ENCODE measurements at places on chromosomes 4 and X.
A peak's percentile ranks its signal among the peaks of the same experiment; 100 is the strongest.

- no peak for DNase-seq
These were observed 20.4 kb downstream of the PIN4 start for GRCh38 chrX:72201836-72202536.

DNA sequence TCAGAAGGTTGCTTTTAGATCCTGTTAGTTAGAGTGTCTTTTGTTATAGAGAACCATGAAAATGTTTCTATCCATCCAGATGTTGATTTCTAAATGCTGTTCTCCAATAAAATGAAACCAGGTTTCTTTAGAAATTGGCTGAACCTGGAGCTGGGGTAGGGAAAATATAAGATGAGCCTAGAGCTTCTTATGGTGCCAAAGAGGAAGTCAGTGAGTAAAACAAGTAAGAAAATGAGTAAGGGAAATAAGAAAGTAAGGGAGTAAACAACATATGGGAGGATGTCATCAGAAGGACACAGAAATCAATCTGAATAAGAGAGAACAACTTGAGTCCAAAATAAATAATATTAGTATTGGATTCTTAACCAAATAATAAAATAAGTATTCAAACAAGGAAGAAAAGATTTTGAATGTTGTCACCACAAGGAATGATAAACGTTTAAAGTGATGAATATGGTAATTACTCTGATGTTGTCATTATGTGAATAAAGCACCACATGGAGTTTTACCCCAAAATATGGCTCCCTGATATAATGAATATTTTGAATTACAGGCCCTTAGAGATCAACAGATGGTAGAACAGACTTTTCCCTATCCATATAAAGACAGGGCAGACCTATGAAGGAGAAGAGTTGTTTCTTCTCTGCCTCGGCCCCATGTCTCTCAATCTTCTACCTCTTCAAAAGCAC lies 506.1 kb downstream of the IL15 start:
- DNase-seq = no peak

DNA sequence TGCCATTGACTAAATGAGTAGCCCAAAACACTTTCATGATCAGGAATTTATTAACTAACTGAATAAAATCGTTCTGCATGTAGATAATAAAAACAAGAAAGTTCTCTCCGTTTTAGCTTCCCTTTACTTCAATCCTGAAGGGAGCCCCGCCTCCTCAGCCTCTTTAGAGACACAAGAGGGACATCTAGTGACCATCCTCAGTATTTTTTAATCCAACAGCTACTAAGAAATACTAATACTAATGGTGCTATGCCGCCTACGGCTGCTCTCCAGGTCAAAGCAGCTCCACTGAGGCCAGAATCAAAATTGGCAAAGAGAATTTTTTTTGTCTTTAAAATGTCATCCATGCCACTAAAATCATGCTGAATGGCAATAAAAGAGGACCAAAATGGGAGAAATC lies 3.2 kb upstream of the PCDH19 start:
- no peak for DNase-seq

GRCh38 chr4:173264684-173265185 lies 69.4 kb downstream of the HMGB2 start:
- DNase-seq = peak; percentile 31

GRCh38 chr4:59629348-59629747 lies 1570.8 kb upstream of the ADGRL3 start:
- DNase-seq = no peak

GRCh38 chrX:110403441-110404238 lies 45.0 kb downstream of the RTL9 start:
- DNase-seq = no peak

DNA sequence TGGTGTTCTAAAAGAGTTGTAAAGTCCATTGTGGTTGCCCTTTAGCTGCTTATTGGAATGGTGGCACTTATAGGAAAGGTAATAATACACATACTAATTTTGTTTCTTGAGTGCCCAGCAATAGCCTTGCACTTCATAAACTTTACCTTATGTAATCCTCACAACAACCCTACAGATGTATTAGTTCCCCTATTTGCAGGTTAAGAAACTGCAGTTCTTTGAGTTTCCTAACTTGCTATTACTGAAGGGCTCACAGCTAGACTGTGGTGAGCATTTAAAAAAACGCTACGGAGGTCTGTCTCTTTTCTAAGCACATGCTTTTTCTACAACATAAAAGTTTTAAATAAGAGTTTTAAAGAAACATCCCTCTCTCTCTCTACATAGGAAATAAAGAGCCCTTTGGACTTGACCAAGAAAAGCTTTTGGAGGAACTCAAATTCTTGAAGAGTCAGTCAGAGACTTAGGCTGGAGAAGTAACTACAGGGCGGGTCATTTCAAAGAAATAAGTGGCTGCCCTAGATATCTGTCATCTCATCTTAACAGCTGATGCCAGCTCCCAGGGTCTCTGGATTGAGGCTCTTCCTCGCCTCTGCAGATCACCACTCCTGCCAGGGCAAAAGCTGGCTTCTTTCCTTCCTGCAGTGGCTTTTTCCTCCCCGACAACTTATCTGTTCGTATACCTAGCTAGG lies 42.0 kb upstream of the FBXW7 start:
- no peak for DNase-seq

- no peak for DNase-seq
These were observed 97.9 kb downstream of the PHKA2 start for GRCh38 chrX:18886005-18886343.

GRCh38 chr4:88822034-88822789 lies 124.6 kb upstream of the NAP1L5 start:
- DNase-seq = no peak

DNA sequence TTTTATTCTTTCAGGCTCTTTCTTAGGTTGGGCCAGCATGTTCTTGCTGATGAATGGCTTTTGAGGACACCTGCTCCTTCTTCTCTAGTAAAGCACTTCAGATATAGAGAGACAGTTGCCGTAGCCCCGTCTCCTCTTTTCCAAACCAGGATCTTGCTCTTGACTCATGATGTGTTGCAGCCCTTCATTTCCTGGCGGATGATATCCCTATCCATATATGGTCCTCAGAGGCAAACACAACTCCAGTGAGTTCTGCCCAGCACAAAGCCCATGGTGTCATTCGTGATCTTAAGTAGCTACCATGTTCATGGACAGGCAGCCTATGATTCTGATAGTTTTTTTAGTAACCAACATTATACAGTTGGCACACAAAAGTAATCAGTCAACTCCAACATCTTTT lies 59.8 kb upstream of the ACSL1 start:
- no peak for DNase-seq

DNA sequence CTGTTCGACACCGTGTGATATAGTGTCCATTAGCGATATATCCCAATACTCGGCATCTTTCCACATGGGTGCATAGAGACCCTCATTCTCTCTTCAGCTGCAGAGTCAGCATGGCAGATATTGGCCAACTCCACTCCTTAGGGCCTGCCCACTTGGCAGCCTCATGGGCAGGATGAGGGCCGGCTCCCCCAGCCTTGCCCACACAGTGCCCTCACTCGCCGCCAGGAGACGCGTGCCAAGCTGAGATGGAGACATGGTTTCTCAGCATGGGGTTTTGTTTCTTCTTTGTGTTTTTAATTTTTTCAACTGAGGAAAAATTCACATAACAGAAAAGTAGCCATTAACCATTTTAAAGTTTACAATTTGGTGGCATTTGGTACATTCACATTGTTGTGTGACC lies 5.3 kb upstream of the PLXNA3 start:
- no peak for DNase-seq

GRCh38 chr4:53899586-53900270 lies 164.7 kb downstream of the CHIC2 start:
- no peak for DNase-seq

DNA sequence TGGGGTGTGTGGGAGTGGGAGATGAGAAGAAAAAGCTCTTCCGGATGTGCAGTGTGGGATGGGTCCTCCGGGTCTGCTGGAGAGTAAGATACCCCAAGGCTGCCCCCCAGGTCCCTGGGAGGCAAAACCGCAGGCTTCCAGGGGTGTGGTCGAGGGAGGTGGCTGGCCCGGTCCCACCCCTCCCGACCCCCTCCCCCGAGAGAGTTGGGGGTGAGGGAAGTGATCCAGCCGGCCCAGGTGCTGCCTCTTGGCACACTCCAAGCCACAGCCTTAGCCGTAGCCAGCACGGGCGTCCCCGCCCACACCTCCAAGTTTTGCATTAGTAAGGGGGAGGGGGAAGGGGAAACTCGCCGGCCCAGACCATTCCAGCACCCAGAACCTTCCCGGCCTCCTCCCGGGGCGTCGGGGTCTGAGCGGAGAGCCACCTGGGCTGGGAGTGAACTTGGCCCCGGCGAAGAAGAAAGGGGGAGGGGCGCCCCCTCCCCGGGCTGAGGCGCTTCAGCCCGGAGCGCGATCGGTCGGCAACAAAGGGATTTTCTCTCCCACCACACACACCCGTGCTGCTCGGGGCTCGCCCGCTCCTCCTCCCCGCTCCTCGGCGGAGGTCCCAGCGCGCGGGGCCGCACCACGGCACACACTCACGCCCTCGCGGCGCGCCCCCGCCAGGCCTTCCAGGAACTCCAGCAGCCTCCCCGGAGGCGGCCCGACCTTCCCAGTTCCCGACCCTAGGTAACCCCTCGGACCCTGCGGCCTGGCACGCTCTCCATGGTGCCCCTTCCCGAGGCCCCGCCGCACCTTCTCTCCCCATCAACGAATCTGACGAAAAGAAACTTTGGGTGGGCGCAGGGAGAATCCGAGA lies 14.4 kb downstream of the BCOR start:
- peak; percentile 39 for DNase-seq

DNA sequence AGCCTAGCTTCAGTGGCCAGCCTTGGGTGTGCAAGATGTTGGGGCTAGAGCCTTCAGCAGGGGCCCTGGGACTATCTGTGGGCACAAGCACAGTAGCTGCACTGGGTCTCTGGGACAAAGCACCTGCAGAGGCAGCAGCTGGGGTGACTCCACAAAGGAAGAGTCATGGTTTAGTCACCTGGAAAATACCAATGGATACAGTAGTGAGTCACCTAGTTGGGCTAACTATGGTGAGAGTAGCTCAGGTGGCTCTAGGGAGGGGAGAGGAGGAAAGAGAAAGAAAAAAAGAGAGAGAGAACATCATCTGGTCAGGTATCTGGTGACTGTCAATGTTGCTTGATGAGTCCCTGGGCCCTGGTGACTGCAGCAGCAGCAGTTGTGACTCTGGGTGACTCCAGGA lies 72.9 kb upstream of the SPIN4 start:
- no peak for DNase-seq

GRCh38 chr4:55947254-55947882 lies 1.4 kb upstream of the CEP135 start:
- DNase-seq = peak; percentile 75

DNA sequence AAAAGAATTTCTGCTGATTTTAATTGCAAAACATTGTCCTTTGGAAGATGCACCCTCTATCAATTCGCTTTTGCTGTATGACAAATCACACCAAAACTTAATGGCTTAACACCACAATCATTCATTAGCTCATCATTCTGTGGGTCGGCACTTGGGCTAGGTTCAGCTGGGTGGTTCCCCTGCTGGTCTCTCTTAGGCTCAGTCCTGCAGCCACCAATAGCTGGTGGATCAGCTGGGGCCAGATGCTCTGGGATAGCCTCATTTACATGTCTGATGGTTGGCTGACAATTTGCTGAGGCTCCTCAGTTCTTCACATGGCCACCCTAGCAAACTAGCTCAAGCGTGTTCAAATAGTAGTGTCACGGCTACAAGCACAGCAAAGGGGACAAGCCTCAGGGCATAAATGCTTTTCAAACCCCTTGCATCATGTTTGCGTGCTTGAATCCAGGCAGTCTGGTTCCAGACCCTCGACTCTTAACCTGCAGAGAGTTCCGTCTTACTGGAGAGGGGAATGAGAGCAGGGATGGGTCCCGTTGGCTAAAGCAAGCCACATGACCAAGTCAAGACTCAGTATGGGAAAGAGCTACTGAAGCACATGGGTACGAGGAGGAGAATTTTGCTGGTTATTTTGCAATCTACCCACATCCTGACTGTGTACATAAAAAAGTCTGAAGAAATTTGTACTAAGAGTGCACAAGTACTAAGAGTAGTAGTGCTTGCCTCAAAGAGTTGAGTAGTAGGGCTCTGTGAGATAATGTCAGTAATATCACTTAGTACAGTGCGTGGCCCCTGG lies 7.5 kb upstream of the ACSL1 start:
- DNase-seq = no peak

GRCh38 chrX:115437841-115438595 lies 123.0 kb upstream of the PLS3 start:
- DNase-seq = no peak

DNA sequence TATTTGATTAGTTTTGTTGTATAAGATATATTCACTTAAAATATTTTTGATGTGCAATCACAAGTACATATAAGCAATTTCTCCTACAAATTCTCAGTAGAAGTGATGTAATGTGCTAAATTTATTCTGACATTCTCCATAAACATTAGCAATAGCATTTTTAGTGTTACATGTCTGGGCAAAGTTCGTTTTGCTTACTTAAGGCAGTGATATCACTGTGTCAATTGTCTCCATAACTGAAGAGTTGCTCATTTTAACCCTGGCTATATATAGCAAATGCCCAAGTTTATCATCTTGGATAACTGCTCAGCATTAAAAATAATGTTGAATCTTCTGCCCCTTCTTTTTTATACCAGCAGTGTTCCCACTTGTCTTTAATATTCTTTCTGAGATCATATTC lies 340.0 kb upstream of the NDST4 start:
- no peak for DNase-seq

- DNase-seq = no peak
These were observed 80.8 kb downstream of the RASL11B start for GRCh38 chr4:52942936-52943335.

GRCh38 chr4:113616443-113616842 lies 145.1 kb downstream of the CAMK2D start:
- DNase-seq = no peak

DNA sequence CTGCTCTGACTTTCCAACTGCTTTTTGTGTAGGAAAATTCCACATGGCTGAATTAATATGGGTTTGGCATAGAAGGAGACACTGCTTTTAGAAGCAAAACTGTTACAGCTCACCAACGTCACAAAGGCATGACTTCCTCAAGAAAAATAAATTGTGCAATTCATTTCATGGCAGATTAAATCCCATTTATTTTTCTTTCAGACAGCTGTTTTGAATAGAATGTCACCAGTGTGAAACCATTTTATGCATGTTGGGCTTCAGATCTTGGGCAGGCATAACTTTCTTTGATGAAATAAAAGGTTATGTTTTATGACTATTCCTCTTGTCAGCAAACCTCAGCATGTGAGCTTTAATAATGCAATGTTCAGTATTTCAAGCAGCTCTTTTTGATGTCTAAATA lies 542.8 kb downstream of the GALNTL6 start:
- no peak for DNase-seq

- DNase-seq = peak; percentile 30
These were observed 637 bp downstream of the MAMLD1 start for GRCh38 chrX:150363561-150364346.

Data from naive B cell (primary cell).